ENCODE measurements at places on chromosomes 5 and 9.
A peak's percentile ranks its signal among the peaks of the same experiment; 100 is the strongest.

DNA sequence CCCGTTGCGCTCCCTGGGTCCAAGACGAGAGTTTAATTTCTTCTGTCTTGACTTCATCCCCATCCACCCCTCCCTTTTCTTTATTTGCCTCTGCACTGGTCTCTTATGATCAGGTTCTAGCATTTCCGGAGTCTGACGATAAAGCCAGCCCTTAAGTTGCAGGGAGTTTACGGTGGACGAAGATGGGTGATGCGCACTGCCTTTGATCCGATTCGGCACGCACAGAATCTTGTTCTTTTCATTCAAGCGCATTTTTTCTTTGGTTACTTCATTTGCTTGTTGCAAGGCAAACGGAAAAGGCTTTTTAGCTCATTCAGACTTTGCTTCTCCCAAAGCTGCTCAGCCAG lies 488 bp upstream of the MCTP1 start:
- DNase-seq, result no peak

- DNase-seq, result no peak
Observed at GRCh38 chr5:126924331-126925033, 105.9 kb downstream of the MARCHF3 start.

DNA sequence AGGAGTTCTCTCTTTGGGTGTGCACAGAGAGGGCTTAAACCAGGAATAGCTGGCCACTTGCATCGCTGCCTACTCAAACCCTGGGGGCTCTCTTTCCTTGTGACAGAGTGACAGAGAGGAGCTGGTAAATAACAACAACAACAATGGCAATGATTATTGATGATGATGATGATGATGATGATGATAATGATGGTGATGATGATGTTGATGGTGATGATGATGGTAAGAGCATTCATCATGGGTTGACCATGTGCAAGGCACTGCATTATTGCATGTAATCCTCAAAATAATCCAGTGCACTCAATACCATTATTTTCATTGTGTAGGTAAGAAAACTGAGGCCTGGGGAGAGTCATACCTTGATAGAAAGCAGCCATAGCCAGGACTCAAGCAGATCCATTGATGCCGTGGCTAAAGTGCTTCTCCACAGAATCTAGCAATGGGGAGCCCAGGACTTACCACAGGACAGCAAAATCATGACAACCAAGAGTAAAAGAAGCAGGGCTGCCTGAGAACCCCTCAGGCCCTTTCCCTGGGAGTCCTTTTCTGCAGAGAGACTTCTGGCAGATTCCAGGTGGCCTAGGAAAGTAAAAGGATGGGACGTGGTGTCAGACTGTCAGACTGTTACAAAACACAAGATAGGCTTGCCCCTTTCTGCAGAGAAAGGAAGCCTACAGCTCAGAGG lies 4.8 kb downstream of the FOXI1 start:
- no peak for DNase-seq

DNA sequence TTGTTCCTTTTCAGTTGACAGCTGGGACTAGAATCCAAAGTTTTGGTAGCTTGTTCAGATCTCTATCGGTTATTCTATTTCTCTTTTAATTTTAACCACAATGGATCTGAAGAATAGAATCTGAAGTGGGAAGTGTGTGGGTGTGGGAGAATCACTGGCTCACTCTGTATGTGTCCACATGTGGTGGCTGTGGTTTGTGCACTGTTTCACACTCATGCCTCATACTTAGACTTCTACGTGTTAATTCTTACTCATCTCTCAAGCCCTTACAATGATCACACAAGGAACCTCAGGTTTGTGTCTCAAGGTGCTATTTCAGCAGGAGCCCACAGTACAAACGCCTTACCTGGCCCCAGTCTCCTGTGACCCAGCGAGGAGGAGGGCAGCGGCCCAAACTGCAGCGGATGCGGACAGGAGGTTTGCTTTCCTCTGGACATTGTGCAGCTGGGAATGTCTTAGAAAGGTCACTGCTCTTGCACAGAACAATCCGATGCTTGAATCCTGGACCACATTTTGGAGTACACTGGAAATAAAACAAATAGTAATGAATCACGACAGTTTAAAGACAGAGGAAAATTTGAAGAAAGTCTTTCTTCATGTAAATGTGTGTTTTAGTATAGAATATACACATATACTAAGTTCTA lies 309.1 kb downstream of the ADAMTS6 start:
- DNase-seq, result peak; percentile 67

DNA sequence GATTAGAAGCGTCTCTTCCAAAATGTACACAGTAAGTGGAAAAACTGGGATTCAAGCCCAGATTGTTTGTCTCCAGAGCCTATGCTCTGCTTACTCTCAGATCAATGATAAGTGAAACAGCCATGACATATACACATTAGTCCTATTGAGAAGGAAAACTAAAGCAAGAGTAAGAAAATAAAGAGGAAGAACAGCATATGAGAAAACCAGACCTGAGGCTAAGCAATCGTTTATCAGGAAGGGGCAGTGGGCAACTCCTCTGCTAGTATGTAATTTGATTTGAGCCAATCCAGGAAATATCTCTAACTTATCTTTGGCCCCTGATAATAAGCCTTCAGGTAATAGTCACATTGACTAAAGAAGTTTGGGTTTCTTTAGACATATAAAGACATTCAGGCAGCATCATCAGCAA lies 789.9 kb upstream of the C9orf72 start:
- no peak for DNase-seq

- DNase-seq, result no peak
Observed at GRCh38 chr5:6488021-6488420, 39.4 kb downstream of the UBE2QL1 start.

GRCh38 chr5:91362935-91363334 lies 20.2 kb downstream of the ARRDC3 start:
- DNase-seq, result no peak

DNA sequence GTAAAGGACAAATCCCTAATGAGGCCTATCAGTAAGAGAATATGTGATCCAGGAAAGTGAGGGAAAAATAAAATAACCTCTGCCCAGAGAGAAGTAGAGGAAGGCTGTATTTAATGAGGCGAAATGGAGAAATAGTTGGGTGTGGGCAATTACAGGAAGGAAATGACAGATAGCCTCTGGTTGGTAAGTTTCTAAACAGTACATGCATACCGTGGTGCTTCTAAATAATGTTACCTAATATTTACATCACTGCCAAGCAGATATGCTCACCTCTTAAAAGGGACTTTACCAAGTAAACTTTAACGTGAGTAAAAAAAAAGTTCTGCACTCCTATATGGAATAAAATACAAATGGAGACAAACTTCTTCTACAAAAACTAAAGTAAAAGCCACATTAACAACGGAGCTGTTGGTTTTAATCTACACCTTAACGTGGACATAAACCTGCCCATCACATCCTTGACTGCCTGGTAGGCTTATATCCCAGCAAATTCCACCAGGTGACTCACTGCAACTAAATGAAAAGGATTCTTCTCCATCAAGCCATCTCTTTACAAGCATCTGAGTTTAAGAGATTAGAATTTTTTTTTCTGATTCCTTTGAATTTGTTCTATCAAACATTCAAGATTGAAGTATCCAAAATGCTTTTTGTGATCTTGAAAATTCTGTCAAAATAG lies 12.4 kb downstream of the NFIL3 start:
- no peak for DNase-seq

DNA sequence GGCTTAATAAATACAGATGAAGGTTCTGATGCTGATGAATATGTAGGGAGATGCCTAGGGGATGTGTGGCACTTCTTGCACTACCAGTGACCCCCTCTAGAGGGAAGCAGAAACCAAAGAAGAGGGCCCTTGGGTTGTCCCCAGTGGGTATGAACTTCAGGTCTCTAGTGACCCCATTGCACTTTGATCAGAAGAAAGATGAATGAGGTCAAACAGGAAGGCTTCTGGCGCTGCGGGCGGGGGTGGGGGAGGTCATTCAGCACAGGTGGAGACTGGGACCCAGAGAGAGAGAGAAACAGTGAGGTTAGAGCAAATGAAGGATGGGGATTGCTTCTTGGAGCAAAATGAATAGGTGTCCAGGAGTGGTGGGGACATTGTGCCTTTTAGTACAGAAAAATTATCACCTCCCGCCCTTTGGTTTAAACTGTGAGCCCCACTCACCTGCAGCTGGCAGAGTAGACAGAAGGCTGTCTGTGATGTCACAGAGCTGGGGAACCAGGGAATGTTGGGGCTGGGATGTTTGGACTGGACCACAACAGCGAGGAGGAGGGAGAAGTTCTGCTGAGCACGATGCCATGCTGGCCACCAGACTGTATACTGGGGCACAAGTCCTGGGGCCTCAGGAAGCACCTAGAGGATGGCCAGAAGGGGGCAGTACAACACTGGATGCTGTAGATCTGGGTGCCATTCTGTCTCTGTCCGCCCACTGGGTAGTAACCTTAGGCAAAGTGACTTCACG lies at the start of gene TEX48:
Gene TEX48, minus strand, starts transcription at position 599 of the 739 bp plus-strand sequence. CDS start 10,469 bp downstream, outside the sequence.
- peak; percentile 80 for DNase-seq

- peak; percentile 61 for DNase-seq
Observed at GRCh38 chr9:21813575-21814473, 11.4 kb downstream of the MTAP start.

DNA sequence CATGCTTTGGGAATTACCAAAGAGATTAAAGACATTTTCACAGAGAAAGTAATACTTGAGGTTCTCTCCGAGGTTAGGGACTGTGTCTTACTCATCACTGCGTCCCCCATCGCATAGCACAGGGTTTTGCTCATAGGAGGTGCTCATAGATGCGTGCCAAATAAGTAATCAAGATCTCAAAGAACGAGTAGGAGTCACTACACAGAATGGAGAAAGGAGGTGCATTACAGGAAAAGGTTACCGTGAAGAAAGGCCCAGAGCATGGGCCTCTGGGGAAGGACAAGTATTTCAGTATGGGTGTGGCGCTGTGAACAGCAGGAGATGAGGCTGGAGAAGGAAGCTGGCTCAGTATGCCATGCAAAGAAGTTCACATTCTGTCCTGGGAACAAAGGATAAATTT lies 182.4 kb downstream of the ACTL7B start:
- peak; percentile 69 for DNase-seq

- no peak for DNase-seq
Observed at GRCh38 chr5:82862261-82862660, 214.9 kb downstream of the TMEM167A start.

- DNase-seq, result no peak
Observed at GRCh38 chr9:32882705-32883104, 99.4 kb downstream of the TMEM215 start.

- peak; percentile 67 for DNase-seq
Observed at GRCh38 chr9:101465326-101465915, 29.8 kb upstream of the ALDOB start.

GRCh38 chr9:83385317-83385716 lies 152.9 kb downstream of the FRMD3 start:
- peak; percentile 11 for DNase-seq

DNA sequence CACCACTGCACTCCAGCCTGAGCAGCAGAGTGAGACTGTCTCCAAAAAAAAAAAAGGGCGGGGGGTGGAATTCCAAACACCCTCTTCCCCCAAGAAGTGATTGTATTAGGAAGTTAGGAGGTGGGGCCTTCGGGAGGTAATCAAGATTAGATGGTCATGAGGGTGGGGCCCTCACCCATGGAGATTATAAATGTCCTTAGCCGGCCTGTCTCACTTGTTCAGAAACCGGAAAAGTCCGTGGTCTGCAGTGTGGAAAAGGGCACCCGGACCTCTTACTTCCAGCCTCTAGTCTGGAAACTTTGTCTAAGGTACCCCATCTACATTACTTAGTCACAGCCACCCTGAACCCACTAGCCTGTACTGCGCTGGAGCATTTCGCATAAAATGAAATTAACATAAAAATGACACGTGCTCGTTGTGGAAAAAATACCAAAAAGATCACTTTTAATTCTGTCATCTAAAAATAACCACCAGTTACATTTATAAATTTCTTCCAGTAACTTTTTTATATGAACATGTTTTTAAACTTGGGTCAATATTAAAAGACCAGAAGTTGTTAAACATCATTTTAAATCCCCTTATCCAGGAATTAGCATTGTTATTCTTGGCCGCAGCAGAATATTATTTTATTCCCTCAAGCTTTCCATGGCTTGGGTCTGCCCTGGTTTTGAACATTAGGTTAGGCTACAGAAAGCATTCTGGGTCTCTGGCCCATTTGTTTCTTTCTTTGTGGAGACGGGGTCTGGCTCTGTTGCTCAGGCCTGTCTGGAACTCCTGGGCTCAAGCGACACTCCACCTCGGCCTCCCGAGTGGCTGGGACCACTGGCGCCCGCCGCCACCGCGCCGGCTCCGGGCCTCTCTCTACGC lies 1.2 kb upstream of the CKS2 start:
- DNase-seq, result no peak

- DNase-seq, result no peak
Observed at GRCh38 chr9:128494108-128494745, 10.3 kb upstream of the GLE1 start.

DNA sequence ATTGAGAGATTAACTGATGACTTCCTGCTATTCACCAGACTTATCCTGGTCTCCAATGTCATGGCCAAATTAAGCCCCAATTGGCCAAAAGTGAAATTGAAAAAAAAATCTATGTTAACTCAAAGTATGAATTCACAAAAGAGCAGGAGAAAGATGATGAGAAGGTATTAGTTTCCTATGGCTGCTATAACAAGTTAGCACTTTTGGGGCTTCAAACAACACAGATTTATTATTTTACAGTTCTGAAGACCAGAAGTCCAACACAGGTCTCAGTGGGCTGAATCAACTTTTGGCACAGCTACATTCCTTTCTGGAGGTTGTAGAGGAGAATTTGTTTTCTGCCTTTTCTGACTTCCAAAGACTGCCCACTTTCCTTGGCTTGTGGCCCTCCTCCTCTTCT lies 78.6 kb upstream of the TLE1 start:
- no peak for DNase-seq

- no peak for DNase-seq
Observed at GRCh38 chr5:115892021-115892420, 50.3 kb downstream of the AP3S1 start.

DNA sequence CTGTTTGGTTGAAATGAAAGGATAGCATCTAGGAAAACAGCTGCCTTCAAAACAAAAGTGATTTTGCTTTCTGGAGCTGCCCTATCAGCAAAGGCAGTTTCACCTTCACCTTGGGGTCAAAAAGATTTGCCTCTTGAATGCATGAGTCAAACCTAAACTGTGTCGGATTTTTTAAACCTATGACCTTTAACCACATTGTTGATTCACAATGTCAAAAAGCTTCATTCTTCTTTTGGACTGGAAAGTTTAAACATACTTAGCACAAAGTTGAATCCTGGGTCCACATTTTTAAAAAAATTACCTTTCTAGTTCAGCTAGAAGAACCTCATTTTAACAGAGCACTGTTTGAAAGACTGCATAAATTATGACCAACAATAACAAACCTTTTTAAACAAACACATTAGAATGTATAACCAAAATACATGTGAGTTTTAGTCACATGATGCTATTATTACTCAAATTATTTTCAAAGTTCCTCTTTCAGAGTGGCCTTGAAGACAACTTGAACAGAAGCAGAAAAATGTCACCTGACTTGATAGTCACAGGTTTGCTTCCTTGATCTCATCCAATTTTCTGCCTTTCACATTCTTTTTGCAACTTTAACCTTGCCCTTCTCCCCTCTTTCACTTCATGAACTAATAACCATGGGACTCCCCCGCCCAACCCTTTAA lies 109.7 kb upstream of the LHFPL2 start:
- no peak for DNase-seq

GRCh38 chr5:66882606-66883227 lies 286.5 kb downstream of the MAST4 start:
- DNase-seq, result no peak

All from GM03348 (cell line).